ENCODE measurements at places on chromosomes 4 and X.

DNA sequence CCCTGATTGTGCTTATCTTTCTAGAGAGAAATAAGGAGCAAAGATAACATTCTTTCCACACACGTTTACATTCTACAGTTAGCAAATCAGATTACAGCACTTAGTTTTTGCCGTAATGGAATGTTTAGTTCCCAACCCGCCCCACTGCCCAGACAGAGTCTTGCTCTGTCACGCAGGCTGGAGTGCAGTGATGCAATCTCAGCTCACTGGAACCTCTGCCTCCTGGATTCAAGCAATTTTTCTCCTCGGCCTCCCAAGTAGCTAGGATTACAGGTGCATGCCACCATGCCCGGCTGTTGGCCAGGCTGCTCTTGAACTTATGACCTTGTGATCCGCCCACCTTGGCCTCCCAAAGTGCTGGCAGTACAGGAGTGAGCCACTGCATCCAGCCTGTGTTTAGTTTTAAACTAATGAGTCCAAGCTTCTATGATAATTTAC, 8.4 kb upstream of the PRPS1 start:
- DNase-seq, result no peak

GRCh38 chrX:123199338-123199737, 15.3 kb downstream of the GRIA3 start:
- DNase-seq, result no peak

- DNase-seq, result no peak
Observed at GRCh38 chr4:55444827-55445226, 49.1 kb downstream of the TMEM165 start.

GRCh38 chr4:101200561-101200960, 146.8 kb downstream of the PPP3CA start:
- DNase-seq, result no peak

DNA sequence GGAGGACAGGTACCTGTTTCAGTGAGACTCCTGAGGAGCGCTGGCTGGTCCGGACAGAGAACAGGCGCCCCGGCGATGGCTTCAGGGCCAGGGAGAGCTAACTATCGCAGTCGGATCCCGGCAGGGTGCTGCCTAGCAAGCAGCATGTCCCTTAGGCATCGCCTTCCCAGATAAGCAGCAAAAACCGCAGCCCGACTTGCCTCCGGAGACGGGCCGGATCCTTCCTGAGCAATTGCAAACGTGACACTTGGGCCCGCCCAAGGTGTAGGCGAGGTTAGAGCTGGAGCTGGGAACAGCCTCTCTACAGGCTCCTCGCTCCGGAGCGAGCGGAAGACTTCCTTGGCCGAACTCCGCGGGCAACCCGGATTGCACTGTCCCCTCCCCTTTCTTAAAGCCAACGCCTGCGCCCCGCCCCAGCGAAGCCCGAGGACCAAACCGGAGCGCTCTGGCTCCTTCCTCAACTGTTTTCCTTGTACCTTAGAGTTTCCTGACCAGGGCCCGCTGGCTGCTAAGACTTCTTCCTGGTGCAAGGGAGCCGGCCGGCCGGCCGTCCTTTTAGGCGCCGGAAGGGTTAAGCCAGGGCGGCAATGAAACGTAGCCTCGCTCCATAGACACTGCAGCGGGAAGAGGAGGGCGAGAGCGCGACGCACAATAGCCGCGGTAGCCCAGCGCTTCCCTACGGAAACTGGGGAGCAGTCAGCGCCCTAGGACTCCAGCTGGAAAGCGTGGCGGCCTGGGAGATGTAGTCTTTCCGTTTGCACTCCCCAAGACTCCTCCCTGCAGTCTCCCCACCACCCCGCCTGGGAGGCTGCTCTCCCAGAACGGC, at the start of gene OPHN1:
Gene OPHN1 (minus strand): TSS at position 341 of the 826 bp plus-strand sequence. CDS start 475 bp downstream, outside the sequence.
- peak; percentile 35 for DNase-seq

GRCh38 chr4:6183740-6184139, 16.6 kb downstream of the JAKMIP1 start:
- DNase-seq, result no peak

DNA sequence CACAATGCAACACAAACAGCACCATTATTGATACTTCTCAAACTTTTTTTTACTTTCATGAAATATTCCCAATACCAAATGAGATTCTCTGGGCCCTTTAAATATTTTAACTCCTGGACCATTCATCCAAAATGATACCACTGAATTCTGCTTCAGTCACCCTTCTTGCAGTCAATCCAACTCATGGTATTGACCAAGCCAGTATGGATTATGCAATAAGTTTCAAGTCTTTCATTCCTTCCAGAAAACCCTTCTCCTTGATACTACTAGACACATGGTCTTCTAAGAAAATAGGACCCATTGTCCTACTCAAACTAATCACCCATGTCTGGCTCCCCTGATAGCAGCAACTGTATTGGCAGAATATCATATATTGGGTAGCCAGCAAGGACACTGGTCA, 23.0 kb downstream of the ZNF721 start:
- DNase-seq, result no peak

- no peak for DNase-seq
Observed at GRCh38 chr4:133938061-133938460, 263.5 kb downstream of the PABPC4L start.

- DNase-seq, result peak; percentile 9
Observed at GRCh38 chr4:113407409-113407808, 354.1 kb downstream of the CAMK2D start.

DNA sequence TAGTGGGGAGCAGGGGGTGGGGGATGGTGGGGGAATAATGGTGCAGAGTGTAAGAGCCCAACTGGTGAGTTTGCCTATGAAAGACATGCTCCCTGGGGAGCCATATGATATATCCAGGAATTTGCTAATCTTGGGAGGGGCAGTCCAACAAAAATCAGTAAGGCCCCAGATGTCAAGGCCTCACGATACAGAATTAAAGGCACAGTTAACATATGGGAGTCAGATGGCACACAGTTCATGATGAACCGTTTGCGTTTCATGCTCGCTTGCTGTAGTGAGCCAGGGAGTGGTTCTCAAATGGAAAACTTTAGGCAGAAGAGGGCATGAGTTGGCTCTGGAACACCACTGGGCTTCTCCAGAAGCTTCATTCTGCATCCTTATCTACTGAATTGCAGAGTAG, 33.9 kb upstream of the VCX2 start:
- DNase-seq, result no peak

DNA sequence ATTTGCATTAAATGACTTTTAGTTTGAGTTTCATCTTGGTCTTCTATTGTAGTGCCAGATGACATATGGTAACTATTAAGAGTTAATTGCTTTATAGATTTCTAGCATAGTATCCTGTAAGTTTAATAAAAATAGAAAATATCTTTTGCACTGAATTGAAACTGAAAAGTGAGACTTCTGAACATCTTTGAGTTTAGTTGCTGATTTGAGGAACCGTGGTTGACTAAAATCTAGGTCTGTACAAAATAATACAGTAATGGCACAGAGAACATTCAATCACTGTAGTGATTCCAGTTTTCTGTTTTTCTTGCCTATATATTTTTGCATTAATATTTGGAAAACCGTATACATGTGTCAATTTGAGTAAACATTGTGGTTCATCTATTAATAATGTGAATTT, 60.7 kb downstream of the SPATA4 start:
- no peak for DNase-seq

Data from iPS DF 6.9 (cell line).